ENCODE measurements at places on chromosomes 1 and 21.

- no peak for DNase-seq
These were observed 56.0 kb downstream of the MEGF6 start for GRCh38 chr1:3555131-3555920.

GRCh38 chr1:58670181-58670580 is 29.7 kb downstream of the MYSM1 start:
- DNase-seq: no peak

DNA sequence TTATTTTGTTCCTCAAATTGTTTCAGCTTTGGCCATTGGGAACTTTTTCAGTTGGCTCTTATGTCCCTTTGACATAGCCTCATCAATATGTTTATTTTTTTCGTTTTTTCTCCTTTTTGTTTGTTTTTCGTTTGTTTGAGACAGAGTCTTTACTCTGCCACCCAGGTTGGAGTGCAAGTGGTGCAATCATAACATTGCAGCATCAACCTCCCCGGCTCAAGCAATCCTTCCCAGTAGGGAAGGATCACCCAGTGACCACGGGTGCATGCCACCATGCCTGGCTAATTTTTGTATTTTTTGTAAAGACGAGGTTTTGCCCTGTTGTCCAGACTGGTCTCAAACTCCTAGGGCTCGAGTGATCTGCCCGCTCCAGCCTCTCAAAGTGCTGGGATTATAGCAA is 8.1 kb downstream of the POLR3GL start:
- no peak for DNase-seq

DNA sequence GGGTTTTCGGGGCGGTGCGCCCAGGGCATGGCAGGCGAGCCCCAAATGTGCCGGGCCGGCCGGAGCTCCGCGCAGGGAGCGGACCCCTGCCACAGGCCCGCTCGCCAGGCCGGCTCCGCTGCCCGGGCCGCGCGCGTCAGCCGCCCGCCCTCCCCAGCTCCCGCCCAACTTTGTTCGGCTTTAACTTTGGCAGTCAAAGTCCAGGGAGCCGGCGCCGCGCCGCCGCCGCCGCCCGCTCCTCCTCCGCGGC is 488 bp downstream of the SLC35D1 start:
- no peak for DNase-seq

GRCh38 chr1:160459056-160459455 is 58.7 kb downstream of the VANGL2 start:
- no peak for DNase-seq

DNA sequence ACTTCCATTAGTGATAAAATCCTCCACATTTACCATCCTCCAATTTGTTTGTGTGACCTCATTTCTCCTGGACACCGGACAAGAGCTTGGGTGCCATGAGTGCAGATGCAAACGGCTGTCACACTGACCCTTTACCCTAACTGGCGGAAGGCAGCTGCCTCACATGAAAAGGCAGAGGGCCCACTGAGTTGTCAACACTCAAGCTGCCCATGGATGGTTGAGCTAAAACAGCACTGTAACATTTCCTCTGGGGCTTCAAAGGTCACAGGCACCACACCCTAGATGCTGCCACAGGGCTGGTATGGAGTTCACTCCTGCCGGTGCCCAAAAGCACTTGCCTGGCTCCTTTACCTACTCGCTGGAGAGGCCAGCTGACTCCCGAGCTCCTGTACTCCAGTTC is 653.4 kb downstream of the KCNT2 start:
- DNase-seq: no peak

DNA sequence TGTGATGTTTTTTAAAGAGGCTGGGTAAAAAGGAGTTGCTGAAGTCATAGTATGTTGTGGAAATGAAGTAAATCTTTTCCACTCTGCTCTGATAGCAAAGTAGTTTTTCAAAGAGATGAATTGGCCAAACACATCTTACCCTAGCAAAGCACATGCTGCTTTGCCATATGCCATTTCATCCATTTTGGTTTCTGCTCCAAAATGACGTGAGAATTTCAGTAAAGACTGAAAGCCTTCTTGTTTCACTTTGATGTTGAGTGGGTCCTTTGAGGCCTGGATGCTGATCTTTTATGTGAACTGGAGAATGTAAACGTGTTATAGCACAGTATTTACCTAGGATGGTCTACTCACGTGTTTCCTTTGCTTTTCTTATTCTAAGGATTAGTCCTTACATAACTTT is 73.3 kb upstream of the PGD start:
- no peak for DNase-seq

- no peak for DNase-seq
These were observed 210.9 kb upstream of the CSF3R start for GRCh38 chr1:36693603-36694002.

GRCh38 chr1:224450159-224450558 is 15.6 kb upstream of the WDR26 start:
- DNase-seq: no peak

DNA sequence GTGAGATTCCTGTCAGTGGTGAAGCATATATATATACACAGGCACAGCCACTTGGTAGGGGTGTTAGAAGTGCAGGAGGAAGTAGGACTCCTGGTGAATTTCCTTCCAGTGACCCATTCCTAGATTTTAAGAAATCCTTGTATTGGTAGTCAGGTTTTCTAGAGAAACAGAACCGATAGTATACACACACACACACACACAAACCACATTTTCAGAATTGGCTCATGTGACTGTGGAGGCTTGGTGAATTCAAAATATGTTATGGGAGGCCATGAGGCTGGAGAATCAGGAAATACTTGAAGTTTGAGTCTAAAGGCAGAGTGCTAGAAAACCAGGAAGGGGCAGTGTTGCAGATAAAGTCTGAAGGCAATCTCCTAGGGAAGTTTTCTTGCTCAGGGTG is 114.2 kb downstream of the FCRL5 start:
- DNase-seq: no peak

- no peak for DNase-seq
These were observed 72.5 kb downstream of the CDC42BPA start for GRCh38 chr1:227245613-227246320.

DNA sequence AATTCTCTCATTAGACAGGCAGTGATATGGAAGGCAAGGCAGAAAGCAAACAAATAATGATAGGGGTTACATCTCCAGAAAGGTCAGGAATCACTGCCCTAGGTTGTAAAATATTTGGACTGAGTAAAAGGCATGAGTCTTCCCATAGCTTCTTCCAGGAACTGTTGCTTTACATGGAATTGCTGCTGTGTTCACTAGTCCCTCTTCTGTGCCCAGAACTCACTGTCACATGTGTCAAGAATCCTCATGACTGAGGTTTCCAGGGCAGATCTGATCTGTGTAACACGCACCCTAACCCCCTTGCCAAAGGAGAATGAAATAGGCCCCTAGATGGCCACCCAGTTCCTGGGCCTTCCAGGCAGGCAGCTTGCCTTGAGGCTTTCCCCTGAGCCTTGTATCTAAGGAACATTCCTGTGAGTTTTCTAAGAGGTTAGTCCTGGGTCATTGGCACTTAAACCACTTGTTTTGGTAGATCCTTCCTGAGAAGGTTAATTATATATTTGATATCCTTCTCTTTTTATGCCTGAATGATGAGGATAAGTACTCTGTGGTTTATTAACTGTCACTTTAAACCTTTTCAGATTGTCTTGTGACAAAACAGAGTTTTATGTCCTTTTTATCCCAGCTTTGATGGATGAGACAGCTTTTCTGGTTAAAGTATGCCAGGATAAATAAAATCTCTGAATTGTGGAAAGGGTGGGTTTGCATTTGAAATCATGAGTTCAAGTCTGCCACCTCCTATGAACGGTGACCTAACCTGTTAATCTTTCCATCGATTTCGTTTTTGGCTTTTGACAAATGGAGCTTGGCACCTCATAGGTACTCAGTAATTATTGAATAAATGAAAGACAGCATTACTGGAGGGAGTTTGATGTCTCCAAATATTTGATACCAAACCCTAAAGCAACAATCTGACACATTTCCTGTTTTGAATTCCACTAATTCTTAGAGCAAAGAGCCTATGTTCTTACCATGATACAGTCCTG is 163.3 kb downstream of the DHRS3 start:
- no peak for DNase-seq

GRCh38 chr21:44082648-44083440 is 24.4 kb upstream of the PWP2 start:
- DNase-seq: no peak

DNA sequence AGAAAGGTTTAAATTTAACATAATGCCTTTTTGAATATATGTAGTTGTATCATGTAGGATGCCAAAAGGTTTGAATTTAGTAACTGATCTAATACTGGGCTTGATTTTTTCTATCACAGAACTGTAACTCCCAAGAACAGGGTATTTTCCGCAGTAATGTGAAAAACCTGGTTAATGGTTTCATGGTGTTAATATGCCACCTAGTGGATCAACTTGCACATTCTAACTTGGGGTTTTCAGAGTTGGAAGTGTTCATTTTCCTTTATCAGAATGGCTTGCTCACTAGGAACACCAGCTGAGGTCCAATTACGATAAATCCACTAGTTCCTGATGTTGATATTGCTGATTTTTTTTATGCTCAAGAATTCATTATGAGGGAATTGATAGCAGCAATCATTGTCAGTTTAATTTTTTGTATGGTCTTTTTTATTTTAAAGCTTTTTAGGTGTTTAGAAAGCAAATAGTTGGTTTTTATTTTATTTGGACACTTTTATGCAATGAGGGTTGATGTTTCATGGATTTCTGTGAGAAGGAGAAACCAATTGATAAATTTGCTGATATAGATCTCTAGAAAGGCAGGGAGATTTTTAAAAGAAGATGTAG is 157.2 kb downstream of the PLA2G4A start:
- DNase-seq: no peak

DNA sequence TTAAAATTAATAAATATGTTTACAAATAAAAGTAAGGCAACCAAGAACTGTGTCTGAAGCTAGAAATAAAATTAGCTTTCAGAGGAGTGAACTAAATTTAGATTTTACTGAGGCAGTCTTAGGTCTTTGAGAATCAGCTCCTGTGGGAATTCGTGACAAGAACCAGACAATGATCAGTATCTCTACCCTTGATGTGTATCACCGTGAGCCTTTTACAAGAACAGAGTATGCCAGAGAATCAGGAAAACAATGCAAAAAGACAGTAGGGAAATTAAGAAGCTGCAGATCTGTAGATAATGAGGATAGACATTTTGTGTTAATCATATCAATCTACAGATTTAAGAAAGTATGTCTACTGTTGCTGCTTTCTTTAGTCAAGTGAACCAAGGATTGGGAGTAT is 351.0 kb downstream of the COL11A1 start:
- no peak for DNase-seq
